ENCODE measurements at places on chromosomes 2 and 18.

DNA sequence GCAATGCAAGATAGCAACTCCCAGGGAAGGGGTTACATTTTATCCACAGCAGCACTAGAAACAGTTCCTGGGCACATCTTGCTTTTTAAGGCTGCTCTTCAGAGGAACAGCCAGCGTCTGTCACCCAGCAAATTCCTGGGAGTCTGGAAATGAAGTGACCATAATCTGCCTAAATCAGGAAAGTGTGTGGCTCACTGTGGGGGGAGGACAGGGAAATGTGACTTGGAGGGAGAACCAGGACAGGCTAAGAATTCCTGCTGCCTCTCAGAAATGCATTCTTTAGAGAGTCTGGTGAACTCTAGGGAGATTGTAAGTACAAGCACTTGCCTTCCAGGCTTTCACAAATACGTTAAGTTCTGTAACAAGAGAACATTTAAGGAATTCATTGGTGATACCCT, 364.3 kb upstream of the SPHKAP start:
- no peak for DNase-seq

DNA sequence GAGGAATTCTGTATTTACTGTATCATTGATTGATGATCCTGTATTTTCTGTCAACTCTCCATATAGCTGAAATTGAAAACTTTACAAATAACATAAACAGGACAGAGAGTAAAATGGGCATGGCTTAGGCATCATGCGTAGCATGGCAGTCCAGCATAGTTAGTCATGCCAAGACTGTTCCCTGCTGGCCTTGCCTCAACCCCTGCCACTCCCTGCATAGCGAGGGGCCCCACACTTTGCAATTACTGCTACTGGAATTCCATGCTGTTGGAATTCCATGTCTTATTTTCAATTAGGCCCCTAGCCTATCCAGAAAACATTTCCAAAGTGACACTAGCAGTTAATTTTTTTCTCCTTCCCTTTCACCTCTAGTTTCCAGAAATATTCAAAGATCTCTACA, 15.1 kb upstream of the SOX11 start:
- DNase-seq: no peak

- no peak for DNase-seq
These were observed 27.8 kb downstream of the TMEFF2 start for GRCh38 chr2:192166946-192167345.

GRCh38 chr2:127638361-127639110, 7.4 kb upstream of the GPR17 start:
- DNase-seq: no peak

DNA sequence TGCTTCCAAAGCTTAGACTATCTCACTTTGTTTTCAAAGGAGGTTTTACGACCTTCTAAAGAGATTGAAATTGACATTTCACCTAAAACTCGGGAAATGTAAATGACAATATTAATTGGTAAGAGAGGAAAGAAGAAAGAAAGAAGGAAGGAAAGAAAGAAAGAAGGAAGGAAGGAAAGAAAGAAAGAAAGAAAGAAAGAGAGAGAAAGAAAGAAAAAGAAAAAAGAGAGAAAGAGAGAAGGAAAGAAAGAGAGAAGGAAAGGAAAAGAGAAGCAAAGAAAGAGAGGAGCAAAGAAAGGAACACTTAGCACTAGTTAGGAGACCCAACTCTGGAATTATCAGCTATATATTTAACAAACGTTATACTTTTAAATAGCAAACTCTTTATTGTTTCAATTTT, 3.7 kb downstream of the GKN1 start:
- no peak for DNase-seq

GRCh38 chr2:69272803-69273471, 114.1 kb downstream of the GFPT1 start:
- no peak for DNase-seq

DNA sequence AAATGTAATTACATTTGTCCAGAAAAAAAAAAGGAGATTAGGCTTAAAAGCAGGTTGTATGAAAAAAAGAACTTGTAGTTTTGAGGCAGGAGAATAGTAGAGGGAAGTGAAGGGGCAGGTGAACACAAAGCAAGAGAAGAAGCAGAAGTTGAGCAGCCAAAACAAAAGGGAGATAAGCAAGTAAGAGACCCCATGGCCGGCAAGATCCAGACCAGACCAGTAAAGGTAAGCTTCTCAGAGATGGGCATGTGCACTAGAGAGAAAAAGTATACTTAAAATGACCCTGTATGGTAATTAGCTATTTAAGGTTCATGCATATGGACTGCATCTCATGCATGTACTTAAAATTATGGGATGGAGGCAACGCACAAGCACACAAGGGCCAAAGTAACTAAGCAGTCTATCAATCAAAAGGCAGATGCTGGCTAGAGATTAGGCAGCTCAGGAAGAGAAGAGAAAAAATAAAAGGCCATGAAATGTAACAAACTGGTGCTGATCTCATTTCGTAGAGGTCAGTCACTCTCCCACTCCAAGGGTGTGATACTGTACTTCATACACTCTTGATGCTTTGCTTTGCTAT, 9.7 kb downstream of the SIGLEC15 start:
- DNase-seq: no peak

- DNase-seq: no peak
These were observed 12.9 kb downstream of the IER3IP1 start for GRCh38 chr18:47163241-47163640.

- DNase-seq: no peak
These were observed 335.4 kb downstream of the SLC4A3 start for GRCh38 chr2:219962801-219963200.

DNA sequence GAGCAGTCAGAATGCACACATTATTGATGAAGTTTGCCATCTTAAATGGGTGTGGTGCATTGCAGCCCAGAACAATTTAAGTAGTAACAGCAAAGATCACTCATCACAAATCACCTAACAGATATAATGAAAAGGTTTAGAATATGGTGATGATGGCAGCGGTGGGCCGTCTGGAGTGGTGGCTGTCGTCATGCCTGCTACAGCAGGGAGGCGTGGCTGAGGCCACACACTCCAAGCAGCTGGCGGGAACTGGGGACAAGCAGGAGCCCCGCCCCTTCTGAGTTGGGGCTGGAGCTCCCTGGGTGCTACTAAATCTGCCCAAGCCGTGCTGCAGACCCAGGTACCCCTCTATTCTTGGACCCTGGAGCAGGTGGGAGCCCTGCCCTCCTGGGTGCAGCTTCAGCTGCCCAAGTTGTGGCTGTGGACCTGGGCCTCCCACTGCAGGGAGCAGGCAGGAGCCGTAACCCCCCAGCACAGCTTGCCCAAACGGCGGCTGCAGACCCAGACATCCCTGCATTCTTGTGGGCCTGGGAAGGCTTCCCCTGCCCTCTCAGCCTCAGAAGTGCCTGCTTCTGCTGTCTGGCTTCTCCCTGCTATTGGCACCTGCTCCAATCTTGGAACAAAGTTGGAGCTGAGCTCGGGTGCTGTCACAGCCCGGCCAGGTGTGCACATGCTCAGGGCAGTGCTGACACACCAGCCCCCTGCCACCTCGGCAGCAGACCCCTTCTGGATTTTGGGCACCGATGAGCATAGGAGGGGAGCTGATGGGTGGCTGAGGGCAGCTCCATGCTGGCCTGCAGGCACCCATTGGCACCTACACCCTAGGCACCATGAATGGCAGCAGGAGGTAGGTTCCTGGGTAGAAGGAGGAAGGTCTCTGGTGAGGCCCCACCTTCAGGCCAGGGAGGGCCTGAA, 149.3 kb downstream of the EHBP1 start:
- no peak for DNase-seq

DNA sequence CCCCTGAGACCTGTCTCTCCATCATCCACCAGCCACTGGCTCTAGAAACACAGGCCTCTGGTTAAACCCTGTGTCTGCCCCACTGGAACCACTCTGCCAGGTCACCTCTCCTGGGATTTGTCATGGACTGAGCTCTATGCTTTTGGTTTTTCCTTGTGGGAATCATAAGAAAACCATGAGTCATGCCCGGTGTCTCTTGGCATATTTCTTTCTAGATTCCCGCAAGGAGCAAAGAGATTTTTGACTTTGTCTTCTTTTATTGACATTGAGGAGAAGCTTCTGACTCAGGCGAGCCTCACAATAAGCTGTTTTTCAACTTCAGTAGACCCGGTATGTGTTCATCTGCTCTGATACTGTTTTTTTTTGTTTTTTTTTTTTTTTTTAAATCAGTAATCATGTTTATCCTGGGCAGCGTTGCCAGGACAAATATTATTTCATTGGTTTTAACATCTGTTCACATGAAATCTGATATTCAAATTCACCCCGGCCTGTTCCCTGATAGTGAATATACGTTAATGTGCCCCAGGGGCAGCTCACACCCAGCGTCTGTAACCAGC, 207.1 kb downstream of the ACKR3 start:
- no peak for DNase-seq

DNA sequence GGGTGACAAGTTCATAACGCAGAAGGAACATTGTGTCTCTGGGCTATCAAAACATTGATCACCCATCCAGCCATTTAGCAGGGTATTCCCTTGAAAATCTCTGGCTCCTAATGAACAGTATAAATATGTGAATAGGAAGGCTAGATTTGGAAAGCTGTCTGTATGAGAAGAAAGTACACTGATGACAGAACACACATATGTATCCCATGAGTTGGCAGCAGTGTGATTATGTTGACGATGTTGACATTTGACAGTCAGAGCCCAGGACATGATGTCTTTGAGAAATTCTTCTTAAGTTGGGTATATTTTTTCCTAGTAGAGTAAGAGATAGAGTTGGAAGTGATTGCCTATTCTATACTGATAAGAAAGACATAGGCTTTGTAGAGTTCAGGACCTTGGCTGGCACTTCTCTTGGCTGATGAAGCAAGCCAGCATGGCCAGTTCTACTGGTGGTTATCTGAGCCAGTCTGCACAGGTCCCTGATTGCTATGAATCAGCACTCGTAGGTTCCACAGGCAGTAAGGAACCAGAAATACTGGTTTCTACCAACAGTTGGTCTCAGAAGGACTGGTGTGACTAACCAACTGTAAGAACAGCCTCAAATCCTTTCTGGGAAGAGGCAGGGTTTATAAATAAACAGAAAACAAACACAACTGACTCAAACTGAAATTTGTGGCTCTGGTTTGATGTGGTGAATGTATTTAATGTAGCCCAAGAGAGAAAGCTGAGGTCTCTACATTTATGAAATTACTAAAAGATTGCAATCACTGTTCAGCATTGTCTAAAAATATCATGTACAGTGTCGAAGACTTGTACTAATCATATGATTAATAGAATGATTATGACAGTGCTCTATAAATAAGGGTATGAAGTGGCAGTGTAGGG, 43.9 kb upstream of the RAPH1 start:
- DNase-seq: no peak

DNA sequence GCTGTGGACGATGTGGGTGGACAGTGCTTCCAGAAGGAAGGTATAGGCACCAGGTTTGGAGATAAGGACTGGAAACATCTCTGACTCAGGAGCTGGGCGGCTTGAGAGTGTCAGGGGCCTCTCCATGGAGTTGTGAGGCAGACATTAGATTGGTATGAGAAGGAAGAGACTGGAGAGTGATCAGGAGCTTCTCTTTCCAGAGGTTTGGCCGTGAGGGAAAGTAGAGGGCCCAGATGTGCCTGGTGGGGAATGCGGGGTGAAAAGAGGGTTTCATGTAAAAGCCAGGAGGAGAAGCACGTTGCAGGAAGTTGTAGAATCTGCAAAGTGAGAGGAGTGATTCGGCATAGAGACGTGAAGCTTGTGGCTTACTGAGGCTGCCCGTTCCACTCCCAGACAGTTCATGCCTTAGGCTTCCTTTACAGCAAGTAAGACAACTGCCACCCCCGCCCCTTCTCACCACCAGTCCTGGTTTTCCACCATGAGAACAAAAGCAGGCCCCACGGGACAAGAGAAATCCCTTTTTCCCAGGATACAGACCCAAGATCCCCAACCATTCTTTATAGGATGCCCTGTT, 166.3 kb upstream of the HDAC4 start:
- DNase-seq: no peak

GRCh38 chr2:175001566-175001965, 3.6 kb downstream of the CHN1 start:
- DNase-seq: no peak

- no peak for DNase-seq
These were observed 55.8 kb upstream of the FAM136A start for GRCh38 chr2:70357684-70358071.

DNA sequence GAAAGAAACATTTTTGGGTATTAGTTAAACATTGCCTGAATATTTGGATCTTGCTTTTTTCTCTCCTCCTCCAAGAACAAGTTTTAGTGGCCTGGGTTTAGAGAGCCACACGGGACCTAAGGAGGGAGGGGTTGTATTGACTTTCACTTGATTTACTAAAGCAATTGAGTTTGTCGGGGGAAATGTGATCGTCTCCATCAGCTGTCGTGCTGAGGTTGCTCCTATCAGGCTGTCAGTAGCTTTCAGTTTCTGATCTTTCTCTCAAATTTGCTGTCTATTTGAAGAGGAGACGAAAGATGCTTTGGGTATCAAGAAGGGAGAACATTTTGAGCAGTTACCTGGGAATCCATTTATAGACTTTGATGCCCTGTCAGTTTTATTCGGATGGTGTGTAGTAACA, 106.0 kb downstream of the SETBP1 start:
- DNase-seq: no peak

- DNase-seq: no peak
These were observed 782.6 kb downstream of the MBD2 start for GRCh38 chr18:53441761-53442414.

DNA sequence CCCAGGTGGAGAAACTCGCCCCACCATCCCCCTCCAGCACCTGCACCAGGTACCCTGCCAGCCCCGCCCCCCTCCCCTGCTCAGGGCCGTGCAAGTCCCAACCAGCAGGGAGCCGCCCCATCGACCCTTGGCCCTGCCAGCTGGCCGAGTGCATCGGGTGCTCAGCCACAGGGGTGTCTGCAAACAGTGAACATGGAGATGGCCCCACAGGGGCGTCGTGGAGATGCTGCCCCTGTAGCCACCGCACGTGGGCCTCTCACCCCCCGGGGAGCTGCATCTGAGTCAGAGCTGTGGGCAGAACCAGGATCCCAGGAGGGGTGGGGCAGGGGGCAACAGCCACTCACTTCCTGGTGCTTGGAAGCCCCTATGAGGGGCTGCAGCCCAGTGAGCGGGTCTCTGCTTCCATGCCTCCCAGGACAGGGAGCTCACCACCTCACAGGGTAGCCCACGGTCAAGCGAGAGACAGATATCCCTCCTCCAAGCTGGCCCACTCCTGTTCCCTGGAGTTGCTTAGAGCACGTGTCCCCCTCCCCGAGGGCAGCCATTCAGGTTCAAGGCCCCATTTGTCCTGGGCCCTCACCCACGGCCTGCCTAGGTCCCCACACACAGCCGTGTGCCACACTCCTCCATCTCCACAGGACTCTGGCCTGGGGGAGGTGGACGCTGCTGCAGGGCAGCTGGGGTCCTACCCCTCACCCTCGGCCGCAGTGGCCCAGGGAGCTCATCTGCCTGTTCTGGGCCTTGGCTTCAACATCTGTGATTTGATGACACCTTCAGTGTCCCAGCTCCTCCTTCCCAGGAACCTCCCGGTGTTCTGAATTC, 1.1 kb upstream of the MAB21L4 start:
- DNase-seq: no peak

- DNase-seq: no peak
These were observed 39.0 kb downstream of the TBC1D8 start for GRCh38 chr2:101111917-101112771.

GRCh38 chr2:104844807-104845551, 8.9 kb upstream of the POU3F3 start:
- no peak for DNase-seq
